NCI-H82 (cell line): ENCODE measurements at places on chromosomes 6 and 20.
A peak's percentile ranks its signal among the peaks of the same experiment; 100 is the strongest.

DNA sequence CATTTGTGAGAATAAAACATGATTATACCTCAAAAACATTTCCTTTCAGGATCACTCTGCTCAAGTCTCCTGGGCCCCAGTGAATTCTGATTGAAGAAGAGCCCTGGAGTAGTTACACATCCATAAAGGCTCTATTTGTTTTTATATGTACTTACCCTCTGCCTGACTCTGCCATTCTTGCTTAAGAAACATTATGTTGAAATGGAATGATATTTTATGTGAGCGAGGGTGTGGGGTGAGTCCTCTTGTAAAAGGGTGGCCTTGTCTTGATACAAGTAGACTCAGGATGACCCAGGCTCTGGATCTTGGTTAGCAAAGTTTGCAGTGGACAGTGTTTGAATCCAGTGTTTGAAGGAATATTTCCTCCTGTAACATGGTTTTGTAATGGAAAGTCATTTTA is 215.4 kb upstream of the PREP start:
- DNase-seq = no peak

GRCh38 chr6:149211046-149211571 is 106.4 kb upstream of the TAB2 start:
- DNase-seq = no peak

- no peak for DNase-seq
Measured at GRCh38 chr20:38915355-38915754, 10.9 kb upstream of the FAM83D start.

DNA sequence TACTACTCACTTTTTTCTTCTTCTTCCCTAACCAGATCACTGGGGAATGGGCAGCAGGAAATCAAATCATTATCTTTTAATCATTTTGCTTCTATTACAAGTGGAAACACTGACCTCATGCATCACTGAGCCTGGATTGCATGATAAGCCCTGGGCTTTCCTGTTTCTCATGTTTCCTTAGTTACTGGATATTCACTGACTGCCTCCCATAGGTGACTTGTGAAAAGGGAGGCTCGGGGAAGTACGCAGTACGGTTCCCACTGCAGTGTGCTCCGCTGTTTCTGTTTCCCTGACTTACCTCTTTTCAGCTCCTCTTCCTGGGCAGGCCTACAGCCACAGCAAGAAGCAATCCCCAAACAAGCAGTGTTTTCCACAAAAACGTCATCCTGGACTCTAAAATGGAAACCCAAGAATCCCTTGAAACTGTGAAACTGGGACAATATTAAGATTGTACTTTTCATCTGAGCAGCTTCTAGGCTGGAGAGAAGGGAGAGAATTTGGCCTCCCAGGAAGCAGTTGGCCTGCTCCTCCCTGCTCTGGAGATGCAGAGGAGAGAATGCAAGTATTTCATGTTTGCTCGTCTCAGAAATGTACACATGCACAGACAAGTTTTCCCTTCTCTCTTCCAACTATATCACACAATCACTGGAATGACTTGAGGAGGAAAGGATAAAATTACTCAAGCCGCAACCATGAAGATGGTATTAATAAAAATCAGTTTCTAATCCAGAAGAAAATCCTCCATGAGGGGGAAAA is 13.1 kb downstream of the BTNL2 start:
- no peak for DNase-seq

DNA sequence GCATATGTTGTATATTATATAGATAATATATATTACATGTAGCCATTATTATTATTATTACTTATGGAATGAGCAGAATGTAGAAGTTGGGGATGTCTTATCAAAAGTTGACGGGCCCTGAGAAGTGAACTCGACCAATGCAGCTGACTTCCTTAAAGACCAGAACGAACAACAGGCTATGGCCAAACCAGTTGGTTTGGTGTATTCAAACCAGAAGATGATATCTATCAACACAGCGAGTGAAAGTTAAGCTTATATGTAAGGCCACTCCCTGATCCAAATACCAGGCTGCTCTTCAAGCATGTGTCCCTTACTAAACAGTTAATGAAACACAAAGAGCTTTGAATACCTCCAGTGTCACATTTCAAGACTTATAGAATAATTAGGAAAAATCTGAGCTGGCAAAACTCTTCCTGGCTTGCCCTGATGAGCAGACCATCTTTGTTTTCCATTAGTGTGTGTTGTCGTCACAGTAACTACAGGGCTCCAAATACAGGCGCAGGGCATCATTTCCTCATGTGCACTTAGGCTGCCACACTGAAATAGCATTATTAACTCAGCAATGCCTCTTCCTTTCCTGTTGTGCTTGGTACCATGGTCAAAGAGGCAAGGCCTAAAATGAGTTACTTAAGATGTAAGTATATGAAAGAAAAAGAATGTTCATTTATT is 6.6 kb downstream of the FILIP1 start:
- DNase-seq = no peak

DNA sequence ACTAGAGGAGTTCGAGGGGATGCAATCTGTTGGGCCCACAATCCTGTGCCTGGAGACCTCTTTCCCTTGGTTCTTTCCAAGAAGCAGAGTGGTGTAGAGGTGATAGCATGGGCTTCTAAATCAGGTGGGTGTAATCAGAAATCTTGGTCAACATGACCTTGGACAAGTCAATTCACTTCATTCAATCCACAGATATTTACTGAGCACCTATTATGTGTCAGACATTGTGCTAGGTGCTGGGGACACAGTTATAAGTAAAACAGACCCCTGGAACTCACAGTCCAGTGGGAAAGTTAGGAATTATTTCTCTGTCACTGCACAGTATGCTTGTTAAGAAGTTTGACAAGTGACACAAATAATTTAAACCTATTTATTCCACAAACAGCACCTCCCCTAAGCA is 3.3 kb upstream of the E2F1 start:
- DNase-seq = no peak

GRCh38 chr6:75530696-75531095 is 37.1 kb upstream of the FILIP1 start:
- no peak for DNase-seq

- DNase-seq = no peak
Measured at GRCh38 chr6:30727920-30728553, 7.9 kb downstream of the TUBB start.

DNA sequence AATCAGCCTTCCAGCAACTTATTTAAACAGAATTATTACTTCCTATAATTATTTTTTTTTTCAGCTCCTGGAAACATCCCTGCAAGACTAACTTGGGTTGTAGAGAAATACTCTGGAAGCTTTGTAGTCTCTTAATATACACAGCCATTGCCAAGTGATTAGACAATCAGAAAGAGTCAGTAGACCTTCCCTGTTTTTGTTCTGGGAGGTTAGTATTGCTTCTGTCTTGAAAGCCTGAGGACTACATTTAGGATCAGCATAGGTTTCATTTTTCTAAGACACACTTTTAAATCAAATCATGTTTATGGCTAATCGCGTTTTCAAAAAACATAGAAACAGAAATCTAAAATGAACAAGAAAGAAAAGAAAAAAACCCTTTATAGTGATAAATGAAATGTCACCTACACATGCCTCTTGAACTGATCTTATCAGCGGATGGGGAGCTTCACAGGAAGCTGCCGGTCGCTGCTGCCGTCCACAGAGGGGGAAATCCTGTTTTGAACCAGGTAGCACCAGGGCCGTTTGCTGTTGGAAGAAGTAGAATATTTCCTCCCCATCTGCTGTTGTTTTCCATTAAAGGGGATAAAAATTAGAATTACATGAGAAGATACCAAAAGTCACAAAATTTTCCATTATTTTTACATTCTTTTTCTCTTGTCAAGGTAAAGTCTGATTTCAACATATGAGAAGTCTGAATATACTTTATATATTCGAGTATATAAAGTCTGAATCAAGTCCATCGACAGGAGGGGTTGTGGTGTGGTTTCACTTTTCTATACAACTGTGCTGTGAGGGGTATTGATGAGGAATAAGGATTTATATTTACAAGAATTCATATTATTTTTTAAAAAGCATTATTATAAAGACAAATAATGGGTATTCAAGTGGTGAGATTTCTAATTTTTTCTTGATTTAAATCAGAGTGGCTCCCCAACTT is 94.6 kb downstream of the ARMC2 start:
- DNase-seq = peak; percentile 7

DNA sequence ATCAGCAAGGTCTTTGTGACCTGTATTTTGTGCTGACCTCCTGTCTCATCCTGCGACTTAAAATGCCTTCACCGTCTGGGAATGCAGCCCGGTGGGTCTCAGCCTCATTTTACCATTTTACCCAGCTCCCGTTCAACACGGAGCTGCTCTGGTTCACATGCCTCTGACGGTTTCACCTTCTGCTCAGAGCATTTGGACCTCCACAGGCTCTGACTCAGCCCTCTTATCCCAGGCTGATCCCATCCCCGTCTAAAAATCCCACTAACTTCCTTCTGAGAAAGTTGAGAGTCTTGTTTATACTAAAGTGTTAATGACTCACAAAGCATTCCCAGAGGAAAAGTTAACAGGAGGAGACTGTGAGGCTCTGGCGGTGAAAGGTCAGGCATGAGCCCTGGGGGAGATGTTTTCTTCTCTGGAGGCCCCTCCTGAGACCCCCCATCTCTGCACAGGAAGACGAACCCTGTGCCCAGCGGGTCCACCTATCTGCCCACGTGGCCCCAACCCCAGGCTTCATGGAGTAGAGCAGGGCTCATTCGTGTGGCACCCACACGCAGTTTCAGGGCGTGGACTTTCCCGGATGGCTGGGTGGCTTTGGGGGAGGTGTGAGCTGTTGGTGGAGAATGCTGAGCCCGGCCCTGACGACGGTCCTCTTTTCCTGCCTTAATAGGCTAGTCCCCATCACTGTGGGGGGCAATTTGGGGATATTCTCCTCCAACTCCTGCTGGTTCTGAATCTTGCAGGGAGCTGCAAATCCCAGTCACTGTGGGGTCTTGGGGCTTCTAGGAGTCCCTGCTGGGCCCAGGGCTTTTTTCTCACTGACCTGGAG is 3.3 kb upstream of the BIRC7 start:
- DNase-seq = no peak
